ENCODE measurements at places on chromosomes 3 and 15.

GRCh38 chr15:51726302-51727073 lies 11.0 kb downstream of the LYSMD2 start:
- DNase-seq = peak; percentile 40

DNA sequence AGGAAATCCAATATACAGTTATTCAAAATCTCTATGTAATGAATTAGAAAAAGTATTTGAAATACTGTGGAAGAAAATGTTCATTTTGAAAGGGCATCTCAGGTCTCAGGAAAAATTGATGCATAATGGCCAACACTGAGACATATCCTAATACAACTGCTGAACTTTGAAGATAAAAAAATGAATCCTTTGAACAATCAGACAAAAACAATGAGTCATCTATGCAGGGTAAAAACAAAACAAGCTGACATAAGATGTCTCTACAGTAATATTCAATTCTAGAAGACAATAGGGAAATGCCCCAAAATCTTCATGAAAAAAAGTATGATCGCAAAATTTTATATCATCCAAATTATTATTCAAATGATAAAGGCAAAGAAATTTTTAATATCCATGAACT lies 34.0 kb upstream of the ZNF280D start:
- peak; percentile 20 for DNase-seq

- DNase-seq = no peak
Observed at GRCh38 chr3:64224826-64225610, at the start of gene PRICKLE2. Gene PRICKLE2, minus strand, starts transcription at chr3:64225466. Its CDS starts 26,539 bp downstream, at chr3:64198927.

GRCh38 chr15:86164232-86164898 lies 84.7 kb downstream of the AGBL1 start:
- DNase-seq = no peak

GRCh38 chr15:25886498-25887140 lies 23.5 kb upstream of the ATP10A start:
- no peak for DNase-seq

- DNase-seq = peak; percentile 9
Observed at GRCh38 chr3:47803480-47804025, 615 bp downstream of the DHX30 start.

DNA sequence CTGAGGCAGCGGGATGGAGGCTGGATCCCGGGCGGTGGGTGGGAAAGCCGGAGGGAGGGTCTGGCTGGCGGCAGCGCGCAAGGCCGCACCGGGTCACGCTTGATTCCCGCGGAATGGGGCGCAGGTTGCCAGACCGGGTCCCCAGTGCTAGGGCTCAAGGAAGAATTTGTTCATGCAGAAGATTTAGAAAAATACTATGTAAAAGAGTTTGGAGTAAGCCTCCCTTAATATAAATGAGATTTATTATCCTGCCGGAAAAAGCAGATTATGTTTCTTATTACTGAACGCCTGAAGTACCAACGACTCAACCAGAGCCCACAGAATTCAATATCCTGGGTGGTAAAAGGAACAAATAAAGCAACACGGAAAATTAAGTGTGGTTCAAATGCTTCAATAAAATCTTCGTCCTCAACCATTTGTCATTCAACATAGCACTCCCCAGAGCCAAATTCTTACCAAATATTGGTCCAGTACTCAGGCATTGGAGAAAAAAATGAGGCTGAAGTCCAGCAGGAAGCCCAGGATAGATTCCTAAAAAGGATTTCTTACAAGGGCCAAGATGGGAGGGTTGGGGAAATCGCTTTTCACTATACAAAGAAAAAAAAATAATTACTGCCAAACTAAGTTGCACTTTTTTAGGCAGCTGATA lies 1.2 kb upstream of the ZBTB20 start:
- no peak for DNase-seq

DNA sequence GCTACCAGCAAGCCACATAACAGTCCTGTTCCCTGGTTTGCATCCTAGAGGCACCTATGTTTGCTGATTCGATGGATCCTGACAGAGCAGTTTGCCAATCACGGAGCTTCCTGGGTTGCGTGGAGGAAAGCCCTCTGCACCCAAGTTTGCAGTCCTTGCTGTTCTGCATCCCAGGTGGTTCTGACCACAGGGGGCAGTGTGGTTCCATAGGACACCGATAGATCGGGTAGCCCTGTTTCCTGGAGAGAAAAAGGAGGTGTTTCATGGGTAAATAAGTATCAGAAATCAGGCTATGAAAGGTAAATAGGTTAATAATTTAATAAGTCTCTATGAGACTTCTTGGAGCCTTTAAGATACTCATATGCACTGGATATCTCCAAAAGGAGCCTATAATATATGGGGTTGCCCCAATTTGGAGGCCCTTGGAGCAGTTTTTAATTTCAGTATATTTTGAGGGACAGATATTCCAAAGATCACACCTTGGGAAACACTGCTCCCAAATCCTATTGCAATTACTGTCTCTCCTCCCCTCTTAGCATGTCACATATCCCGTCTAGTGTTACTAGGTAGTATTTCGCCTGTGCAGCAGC lies 194.6 kb upstream of the TPM1 start:
- peak; percentile 61 for DNase-seq

DNA sequence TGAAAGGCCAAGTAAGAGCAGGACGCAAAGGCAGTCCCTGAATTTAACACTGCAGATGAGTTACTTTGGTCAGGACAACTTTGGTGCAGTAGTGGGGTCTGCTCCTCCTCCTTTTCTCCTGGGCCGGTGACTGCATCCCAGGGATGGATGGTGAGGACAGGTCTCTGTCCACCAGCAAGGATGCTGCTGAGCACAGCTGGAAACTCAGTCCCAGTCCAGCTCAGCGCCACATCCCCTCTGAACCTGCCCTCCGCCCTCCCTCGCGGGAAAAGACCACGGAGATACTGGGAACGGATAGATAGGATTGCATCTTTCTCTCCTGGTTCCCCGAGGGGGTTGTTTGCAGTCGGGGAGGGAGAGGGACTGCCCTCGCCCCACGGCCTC lies 13.8 kb downstream of the GRAMD2A start:
- no peak for DNase-seq

DNA sequence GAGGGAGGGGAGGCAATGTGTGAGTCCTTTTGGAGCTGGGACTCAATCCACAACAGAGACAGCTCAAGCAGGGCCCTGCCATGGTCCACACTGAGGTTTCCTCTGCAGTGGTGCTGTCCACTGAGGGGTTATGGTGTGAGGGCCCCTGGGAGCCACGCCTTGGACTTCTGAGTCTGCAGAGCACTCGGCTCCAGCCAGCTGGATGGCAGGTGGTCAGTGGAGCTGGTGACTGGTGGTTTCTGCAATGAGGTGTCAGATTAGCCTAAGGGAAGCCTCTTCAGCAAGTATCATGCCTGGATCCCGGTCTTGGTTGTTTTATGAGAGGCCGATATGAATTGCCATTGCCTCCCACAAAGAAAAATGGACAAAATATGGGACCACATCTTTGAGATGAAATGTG lies 21.7 kb downstream of the LSM3 start:
- no peak for DNase-seq

DNA sequence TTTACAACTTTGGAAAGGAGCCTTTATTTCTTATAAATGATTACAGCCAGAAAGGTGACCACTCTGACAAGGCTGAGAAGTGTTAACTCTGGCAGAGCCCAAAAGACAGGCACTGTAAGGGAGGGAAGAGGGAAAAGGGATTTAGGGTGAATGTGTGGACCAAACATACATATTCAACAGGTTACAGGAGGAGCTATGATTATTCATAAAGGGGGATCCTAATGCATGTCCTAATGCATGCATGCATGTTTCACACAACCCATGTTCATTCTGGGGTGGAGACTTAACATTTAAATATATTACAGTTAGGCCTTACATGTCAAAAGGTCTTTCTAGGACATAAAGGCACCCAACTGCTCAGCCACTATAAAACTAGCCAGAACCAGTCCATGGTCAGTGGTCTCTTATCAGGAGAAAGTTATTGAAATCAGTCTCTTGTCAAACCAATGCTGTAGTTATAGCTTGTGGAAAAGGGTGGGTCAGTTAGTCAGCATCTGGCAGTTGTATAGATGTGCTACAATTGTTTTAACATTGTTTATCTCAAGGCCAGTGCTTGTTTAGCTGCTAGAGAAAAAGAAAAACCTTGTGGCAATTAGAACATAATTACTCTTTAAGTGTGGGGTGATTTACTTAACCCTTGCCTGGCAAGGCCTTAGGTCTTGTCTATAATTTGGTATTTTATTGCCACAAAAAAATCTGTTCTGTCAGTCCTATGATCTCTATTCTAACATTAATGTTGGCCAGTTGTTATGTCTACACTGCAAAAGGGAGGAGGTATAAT lies 77.5 kb downstream of the RAD18 start:
- DNase-seq = peak; percentile 30

DNA sequence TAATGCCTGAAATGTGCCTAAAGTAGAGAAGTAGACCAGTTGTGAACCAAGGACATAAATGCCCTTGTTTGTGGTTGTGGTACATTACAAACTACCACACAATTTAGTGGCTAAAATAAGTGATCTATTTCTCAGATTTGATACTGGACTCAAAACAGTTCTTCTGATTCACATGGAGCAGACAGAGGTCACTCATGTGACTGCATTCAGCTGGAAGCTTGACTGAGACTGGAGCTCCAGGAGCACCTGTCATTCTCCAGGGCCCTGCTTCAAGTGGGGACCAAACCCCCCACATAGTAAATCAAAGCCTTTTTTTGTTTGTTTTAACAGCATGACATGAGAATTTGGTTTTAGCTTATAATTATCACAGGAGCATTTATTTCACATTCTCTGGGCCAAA lies 301.2 kb downstream of the OXSM start:
- no peak for DNase-seq

- DNase-seq = peak; percentile 77
Observed at GRCh38 chr3:100334488-100335351, at the start of gene NIT2. Gene NIT2, plus strand, starts transcription at chr3:100334757. Its CDS starts 35 bp downstream, at chr3:100334792.

GRCh38 chr3:180828001-180828720 lies 84.3 kb upstream of the FXR1 start:
- no peak for DNase-seq

GRCh38 chr15:70494852-70495571 lies 268.3 kb downstream of the UACA start:
- DNase-seq = no peak

DNA sequence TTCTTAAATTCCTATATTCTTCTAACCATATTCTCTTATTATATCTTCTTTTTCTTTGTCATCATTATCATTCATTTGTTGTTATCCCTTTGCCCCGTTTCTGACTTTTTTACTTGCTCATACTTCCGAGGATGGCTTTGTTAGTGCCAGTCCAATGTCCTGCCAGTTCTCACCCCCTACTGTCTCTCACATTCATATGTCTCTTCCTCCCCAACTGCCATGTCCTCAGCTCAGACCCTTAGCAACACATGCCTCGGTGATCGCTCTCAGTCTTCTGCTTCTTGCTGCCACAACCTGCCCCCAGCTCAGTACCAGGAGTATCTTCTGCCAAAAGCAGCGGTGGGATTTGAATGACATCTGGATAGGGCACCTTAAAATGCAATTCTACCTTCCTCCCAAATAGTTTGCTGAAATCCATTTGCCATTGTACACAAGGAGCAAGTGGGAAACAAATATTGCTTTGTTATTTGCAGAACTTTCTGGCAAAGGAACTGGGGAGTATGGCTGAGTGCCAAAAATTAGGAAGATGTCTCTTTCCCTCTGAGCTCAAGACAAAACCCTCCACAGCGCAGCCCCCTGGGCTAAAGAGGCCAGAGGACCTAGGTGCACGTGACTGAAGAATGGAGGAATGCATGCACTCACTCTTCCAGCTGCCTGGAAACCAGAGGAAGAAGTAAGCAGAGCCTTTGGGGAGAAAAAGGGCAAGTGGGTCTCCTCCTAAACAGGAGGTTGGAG lies 57.7 kb upstream of the CTNNB1 start:
- DNase-seq = no peak

- no peak for DNase-seq
Observed at GRCh38 chr3:78825118-78825857, 942.5 kb downstream of the ROBO1 start.

GRCh38 chr3:171535799-171536198 lies 75.6 kb upstream of the TNIK start:
- DNase-seq = no peak

- no peak for DNase-seq
Observed at GRCh38 chr3:44418549-44418948, 58.9 kb downstream of the ZNF445 start.

DNA sequence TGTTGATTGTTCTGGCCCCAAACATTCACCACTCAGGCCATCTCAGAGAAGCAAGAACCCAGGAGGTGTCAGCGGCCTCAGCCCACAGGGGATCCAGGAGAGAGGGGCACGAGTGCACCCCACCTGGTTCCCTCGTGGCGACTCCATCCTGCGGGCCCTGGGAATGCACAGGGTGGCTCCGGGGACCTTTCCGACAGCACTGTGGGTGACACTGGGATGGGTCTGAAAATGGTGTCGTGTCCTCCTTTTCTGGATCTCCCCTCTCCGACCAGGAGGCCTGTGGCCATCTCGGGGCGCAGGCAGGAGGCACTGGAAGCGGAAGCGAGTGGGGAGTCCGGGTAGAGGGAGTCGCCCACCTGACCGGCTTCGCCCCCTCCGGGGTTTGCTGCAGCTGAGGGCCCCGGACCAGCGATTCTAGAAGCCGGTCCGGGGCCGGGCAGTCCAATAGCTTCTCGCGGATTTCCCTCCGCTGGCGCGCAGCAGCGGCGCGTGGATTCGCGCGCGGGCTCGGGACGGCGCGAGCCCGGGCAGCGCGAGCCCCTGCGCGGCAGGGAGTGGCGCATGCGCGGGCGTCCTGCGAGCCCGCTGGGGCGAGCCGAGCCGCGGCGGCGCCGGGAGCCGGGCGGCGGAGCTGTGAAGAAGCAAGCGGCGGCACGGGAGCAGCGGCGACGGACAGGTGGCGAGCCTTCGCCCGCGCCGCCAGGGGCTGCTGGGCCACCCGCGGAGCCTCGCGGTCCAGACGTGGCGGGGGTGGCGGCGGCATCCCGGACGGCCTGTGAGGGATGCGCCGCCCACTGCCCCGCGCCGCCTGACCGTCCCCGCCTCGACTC lies at the start of gene DOCK3:
TSS of gene DOCK3 (plus strand) at position 579 of the 830 bp plus-strand sequence. CDS start 337 bp downstream, outside the sequence.
- DNase-seq = peak; percentile 27

- no peak for DNase-seq
Observed at GRCh38 chr15:75840659-75841058, 2.6 kb upstream of the UBE2Q2 start.

DNA sequence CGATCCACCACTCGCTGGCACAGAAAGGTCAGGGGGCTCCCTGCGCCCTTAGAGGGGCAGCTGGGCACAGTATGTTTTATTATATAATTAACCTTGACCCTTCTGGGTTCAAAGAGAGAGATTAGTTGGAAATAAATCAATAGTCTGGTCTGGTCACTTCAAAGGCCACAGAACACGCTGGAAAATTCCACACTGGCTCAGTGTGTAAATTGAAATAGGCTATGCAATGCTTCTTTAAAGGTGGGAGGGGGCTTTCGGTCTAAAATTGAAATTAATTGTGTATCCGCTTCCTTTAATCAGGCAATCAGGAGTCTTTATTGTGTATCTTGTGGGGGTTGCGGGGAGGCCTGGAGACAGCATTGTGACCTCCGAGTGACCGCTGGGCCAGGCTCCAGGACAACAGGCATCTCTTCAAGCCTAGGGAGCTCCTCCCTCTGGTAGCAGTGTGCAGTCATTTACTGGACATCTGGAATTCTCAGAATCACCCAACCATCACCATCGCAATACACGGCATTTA lies 8.0 kb downstream of the RNU5B-1 start:
- DNase-seq = no peak

- no peak for DNase-seq
Observed at GRCh38 chr3:100063929-100064461, 50.3 kb downstream of the FILIP1L start.

GRCh38 chr3:197260491-197261163 lies 37.8 kb downstream of the DLG1 start:
- no peak for DNase-seq

GRCh38 chr3:151216641-151217607 lies 13.9 kb upstream of the GPR171 start:
- peak; percentile 73 for DNase-seq

Data from hematopoietic multipotent progenitor cell treated with erythropoietin and hydrocortisone succinate and interleukin-3 and kit ligand, for 8 days (in vitro differentiated cells).